ENCODE measurements at places on chromosomes 13 and 19.
A peak's percentile ranks its signal among the peaks of the same experiment; 100 is the strongest.

DNA sequence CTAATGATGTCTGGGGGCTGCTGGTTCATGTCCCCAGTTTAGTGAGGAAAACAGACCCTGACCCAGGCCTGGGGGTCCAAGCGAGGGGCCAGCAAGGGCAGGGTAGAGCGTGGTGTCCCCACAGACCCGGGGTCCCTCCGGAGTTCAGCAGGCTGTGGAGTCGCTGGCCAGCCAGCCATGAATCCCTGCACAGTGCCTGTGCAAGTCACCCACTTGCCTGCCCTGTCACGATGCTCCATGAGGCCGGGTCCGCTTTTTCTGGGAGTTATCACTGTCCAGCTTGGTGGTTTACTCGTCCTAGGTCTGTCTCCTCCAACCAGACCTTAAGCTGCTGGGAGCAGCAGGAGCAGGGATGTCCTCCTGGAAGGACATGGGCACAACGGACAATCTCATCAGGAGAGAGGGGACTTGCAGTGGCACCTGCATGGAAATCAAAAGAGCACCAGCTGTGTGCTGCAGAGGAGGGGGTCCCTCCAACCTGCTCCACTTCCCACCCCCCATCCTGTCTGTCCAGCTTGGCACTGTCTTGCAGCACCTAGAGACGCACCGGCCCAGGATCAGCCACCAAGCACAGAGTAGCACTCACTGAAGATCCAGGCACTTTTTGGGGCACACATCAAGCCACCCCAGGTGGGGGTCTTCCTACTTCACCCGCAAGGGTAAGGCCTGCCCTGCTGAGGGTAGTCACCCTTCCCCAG is 121.8 kb downstream of the URI1 start:
- DNase-seq: no peak

DNA sequence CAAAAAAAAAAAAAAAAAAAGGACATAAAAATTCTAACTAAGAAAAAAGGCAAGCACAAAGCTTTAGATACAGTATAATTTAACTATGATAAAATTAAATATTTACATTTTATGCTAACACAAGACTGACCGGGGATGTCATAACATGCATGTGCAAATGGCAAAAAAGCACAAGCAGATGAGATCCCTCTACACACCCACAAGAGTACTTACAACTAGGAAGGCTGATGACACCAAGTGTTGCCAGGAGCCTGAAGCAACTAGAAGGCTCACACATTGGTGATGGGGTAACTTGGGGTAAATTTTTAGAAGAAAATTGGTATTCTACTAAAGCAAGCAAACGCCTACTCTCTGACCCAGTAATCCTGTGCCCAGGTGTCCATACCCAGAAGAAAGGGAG is 6.7 kb downstream of the PCID2 start:
- no peak for DNase-seq

GRCh38 chr13:26247608-26248007 is 6.3 kb upstream of the CDK8 start:
- DNase-seq: no peak

DNA sequence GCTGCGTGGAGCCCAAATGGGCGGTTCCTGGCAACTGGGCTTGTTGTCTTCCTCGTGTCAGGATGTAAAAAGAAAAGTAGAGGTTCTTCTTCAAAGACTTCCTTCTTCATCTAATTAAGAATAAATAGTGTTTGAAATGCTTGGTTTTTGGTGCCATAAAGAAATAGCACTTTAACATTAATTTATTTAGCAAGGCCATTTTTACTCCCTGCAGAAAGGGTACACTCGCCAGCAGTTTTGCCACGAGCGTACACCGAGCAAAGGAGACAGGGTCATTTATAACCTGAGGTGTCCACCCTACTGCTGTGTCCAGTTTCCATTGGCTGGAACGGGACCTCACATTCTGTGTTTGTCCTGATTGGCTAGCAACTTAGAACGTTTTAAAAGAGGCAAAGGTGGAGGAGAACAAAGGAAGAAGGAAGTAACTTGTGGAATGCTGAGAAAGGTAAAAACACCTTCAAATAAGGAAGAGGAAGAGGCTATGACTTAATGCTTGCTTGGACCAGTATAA is 21.8 kb upstream of the OR10H1 start:
- no peak for DNase-seq

GRCh38 chr13:74325106-74325505 is 190.9 kb upstream of the KLF12 start:
- no peak for DNase-seq

- no peak for DNase-seq
Observed at GRCh38 chr13:39414339-39414738, 188.7 kb downstream of the LHFPL6 start.

DNA sequence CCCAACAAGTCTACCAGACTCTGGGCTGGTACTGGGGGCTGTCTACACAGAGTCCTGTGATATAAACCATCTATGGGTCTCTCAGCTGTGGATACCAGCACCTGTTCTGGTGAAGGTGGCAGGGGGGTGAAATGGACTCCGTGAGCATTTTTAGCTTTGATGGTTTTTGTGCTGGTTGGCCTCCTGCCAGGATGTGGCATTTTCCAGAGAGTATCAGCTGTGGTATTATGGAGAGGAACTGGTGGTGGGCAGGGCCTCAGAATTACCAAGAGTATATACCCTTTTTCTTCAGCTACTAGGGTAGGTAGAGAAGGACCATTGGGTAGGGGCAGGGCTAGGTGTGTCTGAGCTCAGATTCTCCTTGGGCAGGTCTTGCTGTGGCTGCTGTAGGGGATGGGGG is 1920.9 kb upstream of the PCDH20 start:
- no peak for DNase-seq

DNA sequence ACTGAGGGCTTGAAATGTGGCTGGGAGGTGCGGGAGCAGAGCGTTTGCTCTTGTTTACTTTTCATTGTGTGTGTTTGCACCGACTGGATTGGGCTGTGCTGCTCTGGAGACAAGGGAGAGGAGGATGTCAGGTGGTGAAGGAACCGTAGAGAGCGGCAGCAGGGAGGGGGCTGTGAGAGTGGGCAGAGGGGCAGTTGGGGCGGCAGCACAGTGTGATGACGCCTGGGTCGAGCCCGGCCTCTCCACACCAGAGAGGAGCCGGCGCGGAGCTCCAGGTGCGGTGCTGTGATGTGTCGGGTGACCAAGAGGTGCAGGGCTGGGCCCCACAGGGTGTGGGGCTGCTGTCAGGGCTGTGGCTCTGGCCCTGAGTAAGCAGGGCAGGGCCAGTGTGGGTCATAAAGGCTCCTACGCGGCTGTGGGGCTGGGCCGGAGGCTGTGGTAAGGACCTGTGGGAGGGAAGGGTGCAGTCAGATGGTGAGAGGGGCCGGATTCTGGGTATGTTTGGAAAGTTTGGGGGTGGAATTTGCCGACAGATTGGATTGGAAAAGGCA is 10.5 kb downstream of the NAXD start:
- no peak for DNase-seq

DNA sequence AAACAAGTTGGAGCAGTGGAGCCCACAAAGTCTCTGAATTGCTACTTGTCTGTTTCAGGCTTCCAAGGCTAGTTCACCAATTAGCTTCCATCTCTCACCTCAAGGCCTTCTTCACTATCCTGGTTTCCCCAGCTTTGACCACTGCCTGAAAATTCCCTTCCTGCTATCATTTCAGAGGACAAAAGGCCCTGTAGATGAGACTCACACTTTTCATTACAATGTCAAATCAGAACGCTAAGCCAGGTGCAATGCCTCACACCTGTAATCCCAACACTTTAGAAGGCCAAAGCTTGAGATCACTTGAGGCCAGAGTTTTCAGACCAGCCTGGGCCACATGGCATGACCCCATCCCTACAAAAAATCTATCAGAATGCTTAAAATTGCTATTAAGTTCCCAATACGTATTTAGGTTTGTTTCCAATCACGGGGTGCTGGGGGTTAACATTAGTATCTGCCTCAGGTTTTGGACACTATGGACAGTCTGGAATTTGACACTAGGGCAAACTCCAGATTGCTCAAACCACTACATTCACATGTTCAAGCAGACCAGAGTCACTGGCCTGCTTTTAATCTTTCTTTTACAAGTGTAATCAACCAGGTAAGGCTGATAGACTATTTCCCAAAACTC is 5.5 kb downstream of the TPT1 start:
- DNase-seq: no peak

DNA sequence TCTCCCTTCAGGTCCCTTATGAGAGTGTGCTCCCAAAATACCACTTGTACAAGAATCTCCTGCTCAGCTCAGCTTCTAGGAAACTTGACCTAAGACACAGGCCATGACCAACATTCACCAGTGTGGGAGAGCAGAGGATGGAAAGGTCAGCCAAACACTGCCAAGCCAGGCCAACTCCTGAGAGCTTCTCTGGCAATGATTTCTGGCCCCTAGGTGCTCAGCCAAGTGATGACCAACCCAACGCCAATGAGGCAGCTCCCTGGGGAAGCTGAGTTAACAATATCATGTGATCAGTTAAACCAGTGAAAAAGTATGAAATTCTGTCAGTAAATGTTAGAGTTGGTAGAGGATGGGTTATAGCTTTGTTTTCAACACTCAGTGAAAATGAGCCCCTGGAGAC is 49.1 kb upstream of the FLT1 start:
- DNase-seq: no peak

- DNase-seq: no peak
Observed at GRCh38 chr13:42378383-42378780, 106.4 kb downstream of the AKAP11 start.

DNA sequence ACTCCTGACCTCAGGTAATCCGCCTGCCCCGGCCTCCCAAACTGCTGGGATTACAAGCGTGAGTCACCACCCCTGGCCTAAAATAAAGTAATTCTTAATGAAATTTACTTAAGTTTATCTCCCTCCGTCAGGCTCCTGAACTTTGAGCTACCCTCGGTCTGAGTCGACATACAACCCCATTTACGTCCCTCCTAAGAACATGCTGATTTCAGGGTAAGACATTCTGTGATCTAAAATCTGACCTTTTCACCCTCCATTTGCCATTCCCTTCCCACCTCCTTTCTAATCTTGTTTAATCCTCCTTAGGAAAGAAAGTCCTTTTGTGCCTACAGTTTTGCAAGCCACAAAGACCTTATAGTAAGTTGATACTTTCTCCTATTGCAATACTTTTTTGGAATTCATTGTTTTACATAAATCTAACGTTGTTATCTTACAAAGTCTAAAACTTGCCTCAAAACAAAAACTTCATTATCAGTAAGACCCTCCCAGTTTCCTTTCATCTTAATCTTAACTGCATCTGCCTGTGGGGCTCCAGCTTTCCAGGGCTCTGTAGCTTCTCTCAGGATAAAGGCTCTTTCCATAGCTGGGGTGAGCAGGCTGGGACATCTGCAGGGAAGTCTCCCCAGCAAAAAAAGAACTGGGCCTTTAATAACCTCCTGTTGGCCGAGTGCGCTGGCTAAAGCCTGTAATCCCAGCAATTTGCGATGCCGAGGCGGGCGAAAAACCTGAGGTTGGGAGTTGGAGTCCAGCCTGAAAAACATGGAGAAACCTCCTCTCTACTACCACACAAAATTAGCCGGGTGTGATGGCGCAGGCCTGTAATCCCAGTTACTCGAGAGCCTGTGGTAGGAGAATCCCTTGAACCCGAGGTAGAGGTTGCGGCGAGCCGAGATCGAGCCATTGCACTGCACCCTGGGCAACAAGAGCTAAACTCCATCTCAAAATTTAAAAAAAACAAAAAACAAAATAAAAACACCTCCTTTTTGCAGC is 143.1 kb downstream of the ZNF737 start:
- no peak for DNase-seq

DNA sequence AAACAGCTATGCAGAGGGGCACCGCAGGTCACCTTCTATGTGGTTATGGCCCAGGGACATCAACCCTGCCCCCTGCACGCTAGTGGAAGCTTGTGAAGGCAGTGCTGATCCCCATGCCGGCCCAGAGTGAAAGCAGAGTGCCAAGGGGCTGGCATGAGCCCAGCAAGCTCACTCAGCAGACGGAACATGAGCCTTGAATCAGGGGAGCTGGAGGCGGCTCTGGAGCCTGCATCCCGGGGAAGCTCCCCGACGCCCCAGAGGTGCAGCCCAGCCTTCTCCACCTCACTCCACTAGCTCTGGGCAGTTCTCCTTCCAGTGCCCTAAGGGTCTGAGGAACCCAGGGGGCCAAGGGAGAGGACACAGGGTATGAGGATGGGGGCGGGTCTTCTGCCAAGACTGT is 19.0 kb upstream of the ISYNA1 start:
- no peak for DNase-seq

DNA sequence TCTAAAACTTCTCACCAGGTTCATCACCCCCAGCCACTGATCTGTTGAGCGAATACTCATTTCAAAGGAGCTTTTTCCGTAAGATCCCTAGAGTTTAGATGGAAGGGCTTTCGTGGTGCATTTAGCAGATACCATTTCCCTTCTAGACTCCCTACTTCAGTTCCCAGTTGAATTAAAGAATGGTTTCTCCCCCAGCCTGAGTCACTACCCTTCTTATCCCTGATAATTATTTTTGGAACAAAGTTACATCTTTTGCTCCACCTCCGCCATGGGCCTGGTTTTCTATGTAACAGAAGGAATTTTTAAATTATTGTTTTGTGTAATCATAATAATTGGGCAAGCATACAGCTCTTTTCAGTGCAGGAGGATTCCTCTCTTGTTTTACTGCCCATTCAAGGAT is 22.0 kb downstream of the USPL1 start:
- DNase-seq: no peak

- DNase-seq: peak; percentile 87
Observed at GRCh38 chr19:49937750-49938381, 8.6 kb upstream of the NUP62 start.

DNA sequence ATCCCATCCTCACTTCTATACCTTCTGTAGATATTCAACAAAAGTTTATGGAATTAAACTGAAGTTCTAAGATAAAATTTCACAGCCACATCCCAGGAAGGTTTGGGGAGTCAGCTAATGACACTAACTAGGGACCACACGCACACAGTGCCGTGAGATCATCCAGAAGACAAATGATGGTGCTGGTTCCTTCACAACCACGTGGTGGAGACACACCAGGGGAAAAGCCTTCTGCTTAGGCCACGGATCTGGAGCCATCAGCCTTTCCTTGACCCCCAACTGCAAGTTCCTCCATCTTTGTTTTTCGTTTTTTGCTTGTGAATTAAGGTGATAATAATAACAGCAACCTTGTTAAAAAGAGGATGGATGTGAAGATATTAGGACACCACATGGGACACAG is 241.6 kb upstream of the MAB21L1 start:
- DNase-seq: no peak

- no peak for DNase-seq
Observed at GRCh38 chr19:39817888-39818561, 15.9 kb downstream of the DYRK1B start.

DNA sequence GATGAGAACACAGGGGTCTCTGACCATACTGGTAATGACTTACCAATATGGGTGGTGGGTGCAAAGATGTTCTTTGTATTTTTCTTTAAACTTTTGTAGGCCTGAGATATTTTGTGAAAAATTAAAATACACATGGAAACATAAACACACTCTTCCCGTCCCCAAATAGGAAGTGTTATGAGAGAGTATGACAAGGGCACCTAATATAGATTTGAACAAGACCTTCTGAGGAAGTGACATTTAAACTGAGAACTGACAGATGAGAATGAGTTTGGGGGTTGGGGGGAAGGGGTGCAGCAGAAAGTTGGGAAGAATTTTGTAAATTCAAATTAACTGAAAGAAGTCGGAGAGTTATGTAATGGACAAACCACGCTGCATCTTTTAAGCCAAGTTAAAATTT is 224.2 kb downstream of the RGCC start:
- DNase-seq: no peak
